ENCODE measurements at places on chromosomes 12 and 14.

DNA sequence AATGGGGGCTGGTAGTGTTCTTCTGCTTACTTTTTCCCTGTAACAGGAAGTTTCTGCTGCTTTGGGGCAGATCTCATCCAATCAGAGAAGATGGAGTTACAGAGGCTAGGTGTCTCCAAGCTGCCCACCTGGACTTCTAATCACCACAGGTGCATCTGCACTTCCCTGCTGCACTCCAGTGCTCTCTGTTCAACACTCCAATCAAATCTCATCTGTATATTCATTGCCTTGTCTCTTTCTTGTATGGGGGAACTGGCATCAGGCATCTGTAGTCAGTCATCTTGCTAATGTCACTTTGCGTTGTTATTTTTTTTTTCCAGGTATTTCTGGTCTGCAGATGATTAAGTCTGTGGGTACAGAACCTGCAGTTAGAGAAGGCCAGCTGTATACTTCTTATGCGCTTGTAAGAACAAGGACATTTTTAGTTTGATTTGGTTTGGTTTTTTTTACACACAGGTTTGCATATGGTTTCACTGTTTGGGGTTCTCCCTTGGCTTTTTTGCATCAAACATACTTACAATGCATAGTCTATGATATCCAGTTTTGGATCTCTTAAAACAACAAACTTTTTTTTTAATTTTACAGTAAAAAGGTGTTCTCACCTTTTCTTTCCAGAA lies 116.0 kb downstream of the METTL25 start:
- DNase-seq = no peak

- peak; percentile 53 for DNase-seq
Observed at GRCh38 chr14:89618811-89619551, 201.9 kb upstream of the FOXN3 start.

DNA sequence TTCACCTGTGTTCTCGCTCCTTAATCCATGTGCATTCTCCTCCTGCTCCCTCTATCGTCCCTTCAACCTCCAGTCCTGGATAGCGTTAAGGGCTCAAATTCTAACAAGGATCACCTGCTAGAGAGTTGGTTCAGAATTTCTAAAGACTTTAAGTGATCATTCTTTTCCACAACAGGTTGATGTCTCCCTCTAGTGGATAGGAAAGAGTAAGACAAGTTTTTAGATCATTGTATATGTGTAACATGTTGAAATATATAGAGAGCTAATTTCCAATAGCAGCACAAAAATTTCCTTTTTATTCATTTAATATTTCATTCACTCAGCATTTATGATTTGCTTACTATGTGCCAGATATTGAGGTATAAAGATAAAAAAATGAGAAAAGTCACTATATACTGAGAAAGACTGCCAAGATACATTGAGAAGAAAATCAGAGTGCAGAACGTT lies 9.3 kb upstream of the ESR2 start:
- DNase-seq = peak; percentile 49

GRCh38 chr12:48189331-48190125 lies 6.1 kb downstream of the CCDC184 start:
- peak; percentile 21 for DNase-seq

DNA sequence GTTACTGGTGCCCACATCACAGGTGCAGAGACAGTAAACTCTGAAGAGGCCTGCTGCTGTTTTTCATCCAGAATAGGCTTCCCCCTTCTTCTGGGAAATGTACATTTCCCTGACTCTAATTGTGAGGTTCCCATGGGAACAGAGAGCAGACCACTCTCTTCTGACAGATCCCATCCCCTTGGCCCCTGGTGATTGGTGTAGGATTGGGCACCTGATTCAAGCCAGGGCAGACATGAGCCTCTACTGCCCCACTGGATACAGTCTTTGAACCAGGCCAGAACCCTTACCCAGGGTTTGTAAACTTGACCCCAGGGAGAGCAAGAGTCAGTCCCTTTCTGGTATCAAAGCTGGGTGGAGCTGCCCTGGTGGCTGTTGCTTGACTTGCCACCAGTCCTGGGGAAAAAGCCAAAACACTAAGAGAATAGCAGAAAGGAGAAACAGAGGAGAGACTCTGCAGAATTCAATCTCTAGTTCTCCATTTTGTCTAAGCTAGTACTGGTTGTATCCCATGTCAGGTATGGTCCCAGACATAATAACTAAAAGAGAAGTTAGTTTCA lies 14.8 kb upstream of the NFYB start:
- no peak for DNase-seq

- DNase-seq = no peak
Observed at GRCh38 chr12:64937452-64937851, 113.0 kb downstream of the TBC1D30 start.

- no peak for DNase-seq
Observed at GRCh38 chr12:6791931-6792520, 2.7 kb downstream of the CD4 start.

DNA sequence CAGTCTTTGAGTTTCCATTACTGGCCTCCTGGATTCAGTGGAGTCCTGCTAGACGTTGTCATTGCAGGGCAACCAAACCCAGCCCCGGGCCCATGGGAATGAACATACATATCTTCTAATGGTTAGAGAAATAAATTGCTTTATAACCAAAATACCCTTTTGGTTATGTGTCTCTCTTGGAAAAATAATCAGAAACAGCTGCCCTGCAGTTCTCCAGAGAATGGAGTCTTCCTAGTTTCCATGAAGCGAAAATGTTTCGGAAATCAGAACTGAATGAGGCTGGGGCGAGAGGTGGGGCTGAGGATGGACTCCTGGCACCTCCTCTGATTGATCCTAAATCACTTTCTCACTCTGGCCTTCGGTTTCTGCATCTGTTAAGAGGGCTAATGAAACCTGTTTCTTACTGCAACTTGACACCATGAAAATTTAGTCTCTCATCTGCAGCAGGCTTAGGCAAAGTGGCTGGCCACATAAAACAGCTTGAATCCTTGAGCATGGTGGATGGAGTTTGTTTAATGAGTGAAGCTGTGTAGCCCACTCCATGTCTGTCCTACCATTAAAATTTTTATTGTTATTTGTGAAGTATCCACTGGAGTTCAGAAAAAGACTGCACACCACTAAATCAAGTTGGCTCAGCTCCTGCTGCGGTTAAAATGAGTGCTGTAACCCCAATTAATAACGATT lies 198.9 kb downstream of the CACNA1C start:
- DNase-seq = peak; percentile 48

GRCh38 chr12:92290350-92290695 lies 144.7 kb upstream of the BTG1 start:
- peak; percentile 8 for DNase-seq

All from NCI-H2171 (cell line).